Activated CD4-positive, alpha-beta T cell treated with anti-CD3 and anti-CD28 coated beads for 48 hours (primary cell): ENCODE measurements at places on chromosomes 3 and 15.

- no peak for DNase-seq
These were observed 127.4 kb downstream of the ST8SIA2 start for GRCh38 chr15:92520914-92521623.

GRCh38 chr15:92071045-92071634, 217.6 kb downstream of the SLCO3A1 start:
- DNase-seq, result no peak

- DNase-seq, result no peak
These were observed 34.3 kb upstream of the TRAK1 start for GRCh38 chr3:42056840-42057239.

DNA sequence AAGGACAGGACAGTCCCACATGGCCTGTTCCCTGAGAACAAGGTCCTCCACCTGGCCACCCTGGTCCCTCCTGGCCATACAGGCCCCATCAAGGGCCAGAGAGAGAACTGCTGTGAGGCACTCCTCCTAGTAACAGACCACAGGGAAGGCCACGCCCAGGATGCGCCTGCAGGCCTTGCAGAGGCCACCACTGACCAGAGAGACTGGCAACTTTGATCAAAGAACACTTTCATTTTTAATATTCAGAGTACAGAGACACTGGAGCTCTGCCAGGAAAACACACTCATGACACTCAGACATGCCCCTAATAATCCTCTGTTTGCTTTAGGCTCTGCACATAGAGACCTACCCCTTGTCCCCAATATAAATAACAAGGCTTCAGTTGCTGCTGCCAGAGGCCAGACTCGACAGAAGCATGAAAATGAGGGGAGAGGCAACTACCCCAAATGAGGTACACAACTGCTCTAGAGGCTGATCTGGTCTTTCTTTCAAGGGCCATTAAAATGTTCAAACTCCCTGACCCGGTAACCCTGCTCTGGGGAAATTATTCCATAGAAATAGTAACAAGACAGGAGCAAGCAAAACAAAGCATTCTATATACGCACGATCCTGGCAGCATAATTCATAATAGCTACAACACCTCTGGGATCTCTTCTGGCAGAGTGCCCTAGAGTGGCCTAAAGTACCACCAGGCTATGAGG, 44.8 kb downstream of the CCDC12 start:
- DNase-seq, result no peak

- DNase-seq, result no peak
These were observed 269.8 kb upstream of the TMC3 start for GRCh38 chr15:81643771-81644170.

DNA sequence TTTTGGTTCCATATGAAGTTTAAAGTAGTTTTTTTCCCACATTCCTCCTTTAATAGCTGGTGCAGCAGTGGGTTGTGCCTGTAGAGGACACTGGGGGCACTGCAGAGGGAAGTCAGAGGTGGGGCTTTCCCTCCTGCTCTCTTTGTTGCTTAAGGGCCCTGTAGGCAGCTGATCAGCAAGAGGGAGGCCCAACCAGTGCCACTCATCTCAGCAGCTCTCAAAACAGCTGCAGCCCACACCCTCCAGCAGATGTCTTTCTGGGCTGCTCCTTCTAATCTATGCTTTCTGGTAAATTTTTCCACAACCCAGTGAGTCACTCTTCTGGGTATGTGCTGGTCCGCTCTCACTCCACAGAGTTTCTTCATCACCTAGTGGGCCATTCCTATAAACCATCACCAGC, 263.8 kb downstream of the FEZF2 start:
- DNase-seq, result peak; percentile 11

GRCh38 chr3:47985381-47985780, 30.8 kb downstream of the MAP4 start:
- DNase-seq, result no peak

GRCh38 chr15:76935620-76936019, 4.1 kb downstream of the RCN2 start:
- DNase-seq, result no peak

GRCh38 chr15:55202206-55202605, 5.5 kb upstream of the RSL24D1 start:
- DNase-seq, result no peak

DNA sequence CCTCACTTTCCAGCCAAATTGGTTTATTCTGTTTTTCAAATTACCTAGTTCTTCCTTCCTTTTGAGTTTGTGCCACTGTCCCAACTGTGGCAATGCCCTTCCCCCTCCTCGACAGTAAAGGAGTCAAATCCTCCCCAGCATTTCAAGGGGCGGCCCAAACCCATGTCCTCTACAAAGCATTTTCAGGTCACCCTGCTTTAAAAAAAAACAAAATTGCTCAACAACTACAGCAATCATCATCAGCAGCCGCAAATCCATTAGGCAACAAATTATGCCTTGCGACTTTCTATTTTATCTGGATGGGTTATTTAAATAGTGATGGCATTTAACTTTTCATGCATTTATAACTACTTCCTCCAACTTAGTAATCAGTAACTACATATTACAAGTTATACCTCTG, 32.7 kb downstream of the PLD1 start:
- no peak for DNase-seq

DNA sequence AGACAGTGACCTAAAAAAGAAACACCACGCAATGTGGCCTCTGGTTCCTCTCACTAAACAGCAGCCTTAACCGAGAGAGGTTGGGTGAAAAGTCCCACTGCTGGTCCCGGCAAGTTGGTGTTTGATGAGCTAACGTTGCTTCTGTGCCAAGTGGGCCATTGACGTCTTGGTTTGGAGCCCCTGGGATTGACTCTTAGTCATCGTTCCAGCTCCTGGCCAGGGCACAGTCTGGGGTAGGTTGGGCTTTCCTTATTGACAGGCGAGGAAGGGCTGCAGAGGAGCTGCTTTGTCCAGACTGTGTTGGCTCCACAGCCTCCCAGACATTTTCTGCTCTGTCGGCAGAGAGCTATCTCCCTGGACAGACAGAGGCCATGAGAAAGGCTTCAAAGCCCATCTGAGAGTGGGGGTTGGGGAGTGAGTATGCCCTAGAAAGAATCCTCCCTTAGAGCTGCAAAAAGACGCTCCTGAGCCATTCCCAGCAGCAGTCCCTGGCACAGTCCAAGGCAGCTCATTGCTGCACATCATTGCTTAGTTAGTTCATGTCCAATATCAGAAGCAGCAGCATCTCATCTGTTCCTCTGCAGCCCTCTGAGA, 28.6 kb upstream of the C3orf80 start:
- no peak for DNase-seq

GRCh38 chr3:32856355-32856889, 38.6 kb downstream of the TRIM71 start:
- no peak for DNase-seq

DNA sequence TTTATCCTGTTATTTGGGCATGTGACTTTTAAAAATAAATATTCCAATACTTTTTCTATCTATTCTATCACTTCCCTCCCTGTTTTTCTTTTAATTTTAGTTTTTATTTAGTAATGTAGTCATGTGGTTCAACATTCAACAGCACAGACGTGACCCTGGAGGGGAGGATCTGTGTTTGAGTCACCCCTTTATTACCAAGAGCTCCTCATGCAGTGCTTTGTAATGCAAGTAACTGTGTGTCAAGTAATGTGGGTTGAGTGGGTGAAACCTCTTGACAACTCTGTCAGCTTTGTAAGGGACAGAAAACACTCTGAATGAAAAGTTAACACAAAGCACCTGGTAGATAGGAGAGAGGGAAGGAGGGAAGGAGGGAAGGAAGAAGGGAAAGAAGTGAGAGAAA, 89.7 kb upstream of the FGF12 start:
- peak; percentile 18 for DNase-seq

DNA sequence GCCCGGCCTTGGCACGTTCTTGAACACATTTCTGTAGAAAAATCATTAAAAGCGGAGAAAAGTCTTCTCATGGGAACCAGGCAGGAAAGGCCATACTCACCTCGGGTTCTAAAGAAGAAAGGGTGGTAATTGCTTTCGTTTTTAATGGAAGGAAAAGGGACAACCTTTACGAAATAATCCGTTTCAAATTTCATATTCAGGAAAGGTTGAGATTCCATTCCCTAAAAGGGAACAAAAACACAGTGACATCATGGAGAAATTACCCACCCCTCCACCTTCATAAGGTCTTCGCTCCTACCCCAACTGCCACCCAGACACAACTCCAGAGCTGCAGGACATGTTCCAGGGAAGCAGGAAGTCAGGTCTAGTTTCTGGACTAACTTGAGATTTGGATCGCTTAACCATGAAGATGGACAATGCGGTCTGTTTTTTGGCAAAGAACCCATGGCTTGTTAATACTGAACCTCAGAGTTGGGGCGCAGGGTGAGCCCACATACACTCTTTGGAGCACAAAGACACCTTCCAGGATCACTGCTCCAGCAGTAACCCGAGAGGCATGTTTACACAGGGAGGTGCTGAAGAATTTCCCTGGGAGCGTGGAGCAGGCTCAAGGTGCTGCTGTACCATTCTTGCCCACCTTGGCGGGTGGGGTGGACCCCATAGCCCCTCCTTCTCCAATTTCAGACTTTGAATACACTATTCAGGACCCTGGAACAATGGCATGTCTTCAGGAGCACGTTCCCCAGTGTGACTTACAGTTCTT, 49.2 kb downstream of the SPATA12 start:
- DNase-seq, result no peak

- DNase-seq, result no peak
These were observed 425.9 kb downstream of the ZBTB20 start for GRCh38 chr3:114721209-114721608.

GRCh38 chr3:27533261-27533607, 49.0 kb upstream of the SLC4A7 start:
- DNase-seq, result no peak

DNA sequence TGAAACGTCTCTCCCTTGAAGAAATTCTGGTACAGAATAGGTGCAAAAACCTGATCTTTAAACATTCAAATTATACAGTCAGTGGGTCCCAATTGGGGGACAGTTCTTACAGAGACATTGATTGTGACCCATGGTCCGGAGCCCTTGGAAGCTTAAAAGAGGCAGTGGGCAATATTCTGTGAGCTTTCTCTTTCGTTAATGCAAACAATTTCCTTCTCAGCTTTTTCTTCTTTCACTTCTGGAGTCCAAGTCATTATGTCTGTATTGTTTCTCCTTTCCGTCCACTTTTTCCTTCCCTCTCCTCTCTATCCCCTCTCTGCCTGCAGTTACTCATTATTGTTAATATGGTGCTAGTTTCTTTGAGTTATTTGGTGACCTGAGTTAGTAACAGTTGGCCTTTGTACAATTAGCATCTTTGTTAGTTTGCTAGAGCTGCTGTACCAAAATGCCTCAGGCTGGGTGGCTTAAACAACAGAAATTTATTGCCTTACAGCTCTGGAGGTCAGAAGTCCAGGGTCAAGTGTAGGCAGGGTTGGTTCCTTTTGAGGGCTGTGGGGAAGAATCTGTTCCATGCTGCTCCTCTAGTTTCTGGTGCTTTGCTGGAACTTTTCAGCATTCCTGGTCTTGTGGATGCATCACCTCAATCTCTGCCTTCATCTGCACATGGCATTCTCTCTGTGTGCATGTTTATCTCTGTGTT, 102.6 kb downstream of the GMPS start:
- DNase-seq, result no peak
